NCI-H1048 (cell line): ENCODE measurements at places on chromosomes 16 and 17.

DNA sequence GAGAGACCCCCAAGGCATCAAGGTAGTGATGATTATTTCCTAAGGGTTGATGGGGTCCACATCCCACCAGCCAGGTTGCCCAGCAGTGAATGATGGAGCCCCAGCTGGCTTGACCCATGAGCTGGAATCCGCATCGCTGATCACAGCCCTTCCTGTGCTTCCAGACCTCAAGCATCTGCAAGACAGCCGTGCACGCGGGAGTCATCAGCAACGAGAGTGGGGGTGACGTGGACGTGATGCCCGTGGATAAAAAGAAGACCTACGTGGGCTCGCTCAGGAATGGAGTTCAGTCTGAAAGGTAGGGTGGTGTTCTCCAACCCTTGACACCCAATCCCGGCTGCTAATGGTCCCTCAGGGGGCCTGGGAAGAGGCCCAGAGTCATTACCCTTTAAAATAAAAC, 69.3 kb downstream of the CRISPLD2 start:
- DNase-seq: no peak

- no peak for DNase-seq
Measured at GRCh38 chr17:36657763-36658490, 56.5 kb downstream of the MRM1 start.

DNA sequence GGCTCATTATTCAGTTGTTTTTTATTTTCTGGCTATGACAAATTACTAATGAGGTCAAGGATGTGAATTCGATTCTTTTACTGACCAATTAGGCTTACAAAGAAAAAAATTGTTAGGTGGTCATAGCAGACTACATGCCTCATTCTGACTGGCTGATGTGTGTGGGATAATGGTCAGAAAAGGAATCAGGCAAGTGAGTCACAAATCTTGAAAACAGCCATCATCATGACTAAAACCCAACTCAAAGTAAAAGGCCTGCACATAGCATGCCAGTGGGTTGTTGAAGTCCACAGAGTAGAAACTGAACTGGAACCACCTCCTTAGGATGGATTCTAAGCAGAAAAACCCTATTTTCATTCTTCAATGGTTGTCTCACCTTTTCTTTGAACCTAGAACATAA, 8.6 kb downstream of the RPGRIP1L start:
- no peak for DNase-seq

GRCh38 chr16:1105888-1106620, 10.0 kb upstream of the C1QTNF8 start:
- DNase-seq: no peak

DNA sequence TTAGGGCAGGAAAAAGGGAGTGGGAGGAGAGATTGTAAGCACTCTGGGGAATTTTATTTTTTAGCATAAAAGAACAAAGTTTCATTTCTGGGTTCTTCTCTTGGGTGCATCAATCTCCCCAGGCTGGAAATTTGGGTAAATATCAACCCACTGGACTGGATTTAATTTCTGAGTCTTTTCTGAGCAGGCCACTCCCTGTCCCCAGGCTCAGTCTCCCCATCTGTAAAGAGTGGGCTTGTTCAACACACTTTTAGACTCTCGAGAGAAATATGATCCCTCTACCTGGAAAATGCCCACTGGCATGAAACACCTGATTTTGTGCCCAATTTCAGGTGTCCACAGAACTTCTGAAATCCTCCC, 617 bp upstream of the VTN start:
- DNase-seq: no peak

GRCh38 chr17:58808609-58809563, 53.2 kb downstream of the PPM1E start:
- DNase-seq: no peak

DNA sequence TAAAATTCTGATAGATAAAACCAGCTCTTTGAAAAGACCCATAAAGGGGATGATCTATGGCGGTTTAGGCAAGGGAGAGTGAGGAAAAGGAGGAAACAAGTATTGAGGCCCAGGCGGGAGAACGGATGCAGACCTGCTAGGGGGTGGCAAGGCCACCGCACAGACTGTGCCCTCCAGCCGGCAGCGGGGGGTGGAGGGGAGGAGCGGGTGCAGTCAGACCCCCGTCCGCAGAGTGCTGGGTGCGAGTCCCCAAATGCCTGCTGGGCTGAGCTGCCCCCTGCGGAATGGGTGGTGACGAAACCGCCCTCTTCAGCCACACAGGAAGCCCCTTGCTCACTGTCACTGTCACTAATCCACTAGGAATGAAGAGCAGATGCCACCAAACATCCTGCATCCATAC, 46.0 kb downstream of the LMF1 start:
- DNase-seq: no peak

DNA sequence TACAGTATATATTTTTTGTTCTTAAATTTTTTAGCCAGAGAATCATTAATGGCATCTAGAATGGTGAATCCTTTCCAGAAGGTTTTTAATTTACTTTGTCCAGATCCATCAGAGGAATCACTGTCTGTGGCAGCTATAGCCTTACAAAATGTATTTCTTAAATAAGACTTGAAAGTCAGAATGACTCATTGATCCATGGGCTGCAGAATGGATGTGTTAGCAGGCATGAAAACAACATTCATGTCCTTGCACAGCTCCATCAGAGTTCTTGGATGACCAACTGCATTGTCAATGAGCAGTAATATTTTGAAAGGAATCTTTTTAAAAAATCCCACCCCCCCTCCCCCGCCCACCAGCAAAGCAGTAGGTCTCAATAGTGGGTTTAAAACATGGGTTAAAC, 51.4 kb downstream of the CACNG1 start:
- DNase-seq: no peak

- no peak for DNase-seq
Measured at GRCh38 chr17:65099941-65100315, 37.2 kb upstream of the RGS9 start.

GRCh38 chr17:72222661-72223380, 102.0 kb downstream of the SOX9 start:
- DNase-seq: peak; percentile 83

GRCh38 chr17:64155751-64156544, 26.0 kb upstream of the ERN1 start:
- DNase-seq: no peak

- DNase-seq: no peak
Measured at GRCh38 chr16:1645914-1646525, 32.1 kb upstream of the JPT2 start.

DNA sequence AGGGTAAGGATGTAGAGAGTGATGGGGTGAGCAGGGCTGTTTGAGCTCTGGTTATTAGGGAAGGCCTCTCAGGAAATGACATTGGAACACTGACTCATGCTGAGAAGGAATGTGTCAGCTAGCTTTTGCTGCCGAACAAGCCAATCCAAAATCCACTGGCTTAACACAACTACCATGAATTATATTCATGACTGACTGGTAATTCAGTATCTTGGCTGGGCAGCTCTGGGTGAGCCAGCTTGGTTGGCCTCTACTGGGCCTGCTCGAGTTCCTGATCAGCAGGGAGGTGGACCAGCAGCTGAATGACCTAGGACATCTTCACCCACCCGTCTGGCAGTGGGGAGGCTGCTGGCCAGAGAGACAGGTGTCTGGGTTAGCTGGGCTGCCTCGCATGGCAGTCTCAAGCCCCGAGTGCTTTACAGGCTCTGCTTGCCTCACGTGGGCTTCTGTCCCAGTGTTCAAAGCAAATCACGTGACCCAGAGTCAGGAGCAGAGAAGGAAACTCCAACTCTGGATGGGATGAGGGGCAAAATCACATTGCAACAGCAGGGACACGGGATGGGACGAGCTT, 209.4 kb downstream of the KATNIP start:
- DNase-seq: no peak

- no peak for DNase-seq
Measured at GRCh38 chr16:57017251-57017650, 27.9 kb downstream of the NLRC5 start.

DNA sequence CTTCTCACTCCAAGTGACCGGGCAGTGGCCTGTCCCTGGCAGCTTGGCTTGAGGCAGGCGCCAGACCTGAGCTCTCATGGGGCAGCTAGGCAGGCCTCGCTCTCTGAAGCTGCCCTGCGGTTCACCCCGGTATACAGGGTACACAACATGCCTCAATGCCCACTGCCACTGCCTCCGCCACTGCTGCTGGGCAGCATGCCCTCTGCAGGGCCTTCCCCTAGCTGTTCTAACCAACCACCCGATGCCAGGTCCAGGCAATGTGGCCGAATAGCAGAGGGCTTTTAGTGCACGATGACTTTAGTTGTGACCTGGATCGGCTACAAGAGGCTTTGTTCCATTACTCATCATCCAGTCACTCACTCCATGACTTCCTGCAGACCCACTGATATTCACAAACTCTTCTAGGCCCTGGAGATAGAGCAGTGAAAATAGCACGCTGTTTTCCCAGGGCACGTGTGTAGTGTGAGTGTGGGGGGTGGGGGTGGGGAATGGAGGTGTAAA, 19.7 kb downstream of the CDC42EP4 start:
- DNase-seq: no peak

- DNase-seq: no peak
Measured at GRCh38 chr16:72138064-72138572, 33.8 kb downstream of the PMFBP1 start.

GRCh38 chr17:49783791-49784190, 4.7 kb upstream of the KAT7 start:
- DNase-seq: no peak

- no peak for DNase-seq
Measured at GRCh38 chr17:63437287-63438091, 8.6 kb downstream of the CYB561 start.

GRCh38 chr16:1435921-1436697, 5.2 kb downstream of the PERCC1 start:
- no peak for DNase-seq

DNA sequence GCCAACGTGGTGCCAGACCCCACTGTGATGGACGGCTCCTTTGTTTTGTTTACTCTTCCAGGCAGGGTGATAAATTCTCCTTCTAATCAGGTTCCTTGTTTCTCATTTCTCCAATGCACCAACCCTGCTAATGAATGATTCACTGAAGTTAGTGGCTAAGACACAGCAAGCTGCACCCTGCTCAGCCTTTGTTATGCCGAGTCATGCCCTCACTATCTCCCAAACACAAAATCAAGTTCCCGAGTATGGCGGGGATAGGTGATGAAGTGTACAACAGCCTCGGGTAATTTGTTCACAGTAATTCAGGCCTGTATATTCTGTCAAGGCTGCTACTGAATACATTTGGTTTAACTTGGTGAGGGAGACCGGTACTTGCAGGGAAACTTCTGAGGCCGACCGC, 83.8 kb upstream of the HS3ST4 start:
- no peak for DNase-seq

GRCh38 chr16:11794447-11794846, 2.6 kb downstream of the ZC3H7A start:
- DNase-seq: no peak

DNA sequence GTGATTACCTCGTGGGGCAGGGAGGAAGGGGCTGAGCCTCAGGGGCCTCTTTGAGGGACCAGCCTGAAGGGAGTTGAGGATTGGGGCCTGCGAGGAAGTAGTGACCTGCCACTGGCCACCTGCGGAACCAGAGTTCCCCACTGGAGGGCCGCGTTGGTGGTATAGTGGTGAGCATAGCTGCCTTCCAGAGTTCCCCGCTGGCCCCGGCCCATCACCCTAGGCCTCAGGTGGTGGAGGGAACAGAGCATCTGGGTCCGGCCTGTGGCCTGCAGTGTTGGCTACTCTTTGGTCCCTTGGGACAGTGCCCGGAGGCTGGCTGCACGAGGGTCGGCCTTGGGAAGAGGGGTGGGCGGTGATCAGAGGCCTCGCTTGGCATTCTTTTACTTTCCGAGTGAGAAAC, 20.5 kb downstream of the MGAT5B start:
- no peak for DNase-seq

DNA sequence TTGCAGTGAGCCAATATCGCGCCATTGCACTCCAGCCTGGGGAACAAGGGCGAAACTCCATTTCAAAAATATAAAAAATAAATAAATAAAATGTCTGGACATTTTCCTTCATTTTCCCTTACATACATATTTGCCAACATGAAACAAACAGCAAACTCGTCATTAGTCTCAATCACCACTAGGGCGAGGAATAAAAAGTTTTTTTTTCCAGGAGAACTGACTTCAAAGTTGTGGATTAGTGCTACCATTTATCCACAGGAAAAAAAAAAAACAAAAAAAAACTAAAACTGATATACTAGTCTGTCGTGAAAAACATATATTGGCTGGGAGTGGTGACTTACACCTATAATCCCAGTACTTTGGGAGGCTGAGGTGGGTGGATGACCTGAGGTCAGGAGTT, 77.0 kb upstream of the MTMR4 start:
- no peak for DNase-seq

GRCh38 chr16:24776501-24777220, 47.2 kb downstream of the TNRC6A start:
- DNase-seq: no peak

- no peak for DNase-seq
Measured at GRCh38 chr17:39014044-39014794, 47.0 kb upstream of the FBXO47 start.
